A549 treated with Mapracorat at 1 μM for 4 hours (cell line): ENCODE measurements at places on chromosomes 12 and 14. TPM values are rescaled to one million over a fixed set of nuclear protein-coding genes. Genes with fewer than 3 reads are reported as not detected.

Gene CARMIL3
- total RNA-seq: 0.35 to 0.74 TPM (median 0.53 TPM) in 5 replicates

Gene MIPOL1
- total RNA-seq: 2.1 to 3.0 TPM (median 2.6 TPM) in 5 replicates

Gene GARIN6
- not detected in 5 replicates for total RNA-seq

Gene PRKAB1
- total RNA-seq: 32.8 to 36.9 TPM (median 35.7 TPM) in 5 replicates

Gene IFI27
- 0.49 to 1.5 TPM (median 1.2 TPM) in 5 replicates for total RNA-seq

Gene ZNF740
- 10.9 to 16.1 TPM (median 13.8 TPM) in 5 replicates for total RNA-seq

Gene PLXNC1
- total RNA-seq: 0.03 to 0.23 TPM (median 0.11 TPM) in 5 replicates

Gene PKP2
- 5.7 to 7.4 TPM (median 6.6 TPM) in 5 replicates for total RNA-seq

Gene PLD4
- 0.09 to 0.26 TPM in 2 of 5 replicates, not detected in the others for total RNA-seq

Gene SDR9C7
- total RNA-seq: 0.15 TPM in 1 of 5 replicates, not detected in the others

Gene CS
- 145 to 174 TPM (median 156 TPM) in 5 replicates for total RNA-seq

Gene GALNT9
- 2.8 to 6.3 TPM (median 4.7 TPM) in 5 replicates for total RNA-seq

Gene LHX5
- not detected in 5 replicates for total RNA-seq

Gene C14orf132
- 4.6 to 6.8 TPM (median 6.4 TPM) in 5 replicates for total RNA-seq

Gene GNG2
- 2.9 to 4.5 TPM (median 3.4 TPM) in 5 replicates for total RNA-seq

Gene CLEC4C
- not detected in 5 replicates for total RNA-seq

Gene CLEC4A
- total RNA-seq: 0.31 to 0.44 TPM in 2 of 5 replicates, not detected in the others

Gene STXBP6
- 1.8 to 2.5 TPM (median 2.0 TPM) in 5 replicates for total RNA-seq

Gene TPPP2
- not detected in 5 replicates for total RNA-seq

Gene KLRG1
- 0.94 to 1.9 TPM (median 1.4 TPM) in 5 replicates for total RNA-seq

Gene REP15
- 0.22 to 0.39 TPM (median 0.32 TPM) in 4 of 5 replicates, not detected in the other for total RNA-seq

Gene LIN52
- 3.6 to 4.5 TPM (median 4.4 TPM) in 5 replicates for total RNA-seq

Gene ACOT6
- not detected in 5 replicates for total RNA-seq

Gene DBX2
- not detected in 5 replicates for total RNA-seq

Gene C12orf54
- not detected in 5 replicates for total RNA-seq

Gene KRT6C
- not detected in 5 replicates for total RNA-seq

Gene RTRAF
- 251 to 296 TPM (median 255 TPM) in 5 replicates for total RNA-seq

Gene KLRC3
- 0.18 to 0.53 TPM (median 0.24 TPM) in 4 of 5 replicates, not detected in the other for total RNA-seq
